ENCODE measurements at places on chromosomes 7 and 10. TPM values are rescaled to one million over a fixed set of nuclear protein-coding genes. Genes with fewer than 3 reads are reported as not detected.

GRCh38 chr10:105262666-105263065 lies 621.6 kb downstream of the SORCS3 start:
- DNase-seq = no peak

GRCh38 chr7:122327969-122328368 lies 23.4 kb upstream of the FEZF1 start:
- no peak for DNase-seq

DNA sequence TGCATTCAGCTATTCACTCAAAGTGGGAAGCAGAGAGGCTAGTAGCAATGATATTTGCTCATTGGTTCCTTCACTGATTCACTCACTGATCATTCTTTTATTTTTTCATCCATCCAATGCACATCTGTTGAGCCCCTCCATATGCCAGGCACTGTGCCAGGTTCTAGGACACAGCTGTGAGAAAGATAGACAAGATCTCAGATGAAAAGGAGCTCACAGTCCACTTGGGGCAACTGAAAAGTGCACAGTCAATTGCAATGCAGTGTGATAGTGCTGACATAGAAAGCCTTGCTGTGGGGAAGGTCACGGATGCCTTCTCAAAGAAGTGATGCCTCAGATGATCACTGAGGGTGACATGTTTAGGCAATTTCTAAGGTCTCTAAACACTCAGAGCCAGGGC lies 262.3 kb downstream of the PTEN start:
- no peak for DNase-seq

TMEM213 gene
- 0.88 TPM for total RNA-seq
